Anterior cingulate cortex (tissue), 58 donors: ENCODE measurements at places on chromosomes 1 and 21.

DNA sequence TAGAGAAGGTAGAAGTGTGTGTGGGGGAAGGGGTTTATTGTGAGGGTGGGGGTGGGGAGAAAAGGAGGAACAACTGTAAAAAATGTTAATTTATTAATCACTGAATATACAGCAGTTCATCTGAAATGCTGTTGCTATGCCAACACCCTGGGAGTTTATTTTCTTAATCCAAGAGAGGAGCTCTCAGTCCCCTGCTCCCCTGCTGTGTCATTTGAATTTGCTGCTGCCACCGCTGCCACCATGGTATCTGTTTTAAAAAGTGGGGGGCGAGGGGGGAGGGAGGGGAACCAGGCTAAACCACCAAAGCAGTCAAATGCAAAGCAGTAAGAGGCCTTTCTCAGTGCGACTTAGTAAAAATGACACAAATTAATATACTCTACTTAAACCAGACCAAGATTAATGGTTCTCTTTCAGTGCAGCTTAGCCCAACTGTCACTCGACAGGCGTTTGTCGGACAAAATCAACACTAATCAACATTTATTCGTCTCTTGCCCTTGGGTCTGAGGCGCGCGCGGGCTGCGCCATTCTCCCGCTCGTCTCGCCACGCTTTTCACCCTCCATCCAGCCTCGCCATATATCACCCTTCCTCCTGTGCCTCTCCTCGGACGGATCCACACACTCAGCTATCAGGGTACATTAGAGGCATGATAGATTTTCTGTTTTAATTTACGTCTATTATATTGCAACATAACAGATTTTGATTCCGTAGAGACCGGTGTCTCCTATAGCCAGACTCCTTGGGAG, 76.2 kb downstream of the PBX1 start:
- DNase-seq = no peak

GRCh38 chr1:26409191-26409807, 1.3 kb upstream of the LIN28A start:
- DNase-seq = no peak

DNA sequence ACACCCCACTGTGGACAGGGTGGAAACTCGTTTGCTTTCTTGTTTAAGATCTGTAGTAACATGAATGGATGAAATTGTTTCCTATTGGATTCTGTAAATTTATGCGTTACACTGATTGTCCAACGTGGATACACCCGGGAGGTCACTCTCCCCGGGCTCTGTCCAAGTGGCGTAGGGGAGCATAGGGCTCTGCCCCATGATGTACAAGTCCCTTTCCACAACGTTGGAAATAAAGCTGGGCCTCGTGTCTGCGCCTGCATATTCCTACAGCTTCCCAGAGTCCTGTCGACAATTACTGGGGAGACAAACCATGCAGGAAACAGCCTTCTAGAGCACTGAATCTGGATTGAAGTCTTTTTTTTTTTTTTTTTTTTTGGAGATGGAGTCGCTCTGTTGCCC, 1.4 kb downstream of the RCC1 start:
- no peak for DNase-seq

- no peak for DNase-seq
Measured at GRCh38 chr1:236550961-236551851, 27.4 kb downstream of the LGALS8 start.

GRCh38 chr1:160646711-160647328, at the start of gene SLAMF1:
SLAMF1 (minus strand) TSS chr1:160647044; CDS start chr1:160646945, 99 bp downstream.
- no peak for DNase-seq

DNA sequence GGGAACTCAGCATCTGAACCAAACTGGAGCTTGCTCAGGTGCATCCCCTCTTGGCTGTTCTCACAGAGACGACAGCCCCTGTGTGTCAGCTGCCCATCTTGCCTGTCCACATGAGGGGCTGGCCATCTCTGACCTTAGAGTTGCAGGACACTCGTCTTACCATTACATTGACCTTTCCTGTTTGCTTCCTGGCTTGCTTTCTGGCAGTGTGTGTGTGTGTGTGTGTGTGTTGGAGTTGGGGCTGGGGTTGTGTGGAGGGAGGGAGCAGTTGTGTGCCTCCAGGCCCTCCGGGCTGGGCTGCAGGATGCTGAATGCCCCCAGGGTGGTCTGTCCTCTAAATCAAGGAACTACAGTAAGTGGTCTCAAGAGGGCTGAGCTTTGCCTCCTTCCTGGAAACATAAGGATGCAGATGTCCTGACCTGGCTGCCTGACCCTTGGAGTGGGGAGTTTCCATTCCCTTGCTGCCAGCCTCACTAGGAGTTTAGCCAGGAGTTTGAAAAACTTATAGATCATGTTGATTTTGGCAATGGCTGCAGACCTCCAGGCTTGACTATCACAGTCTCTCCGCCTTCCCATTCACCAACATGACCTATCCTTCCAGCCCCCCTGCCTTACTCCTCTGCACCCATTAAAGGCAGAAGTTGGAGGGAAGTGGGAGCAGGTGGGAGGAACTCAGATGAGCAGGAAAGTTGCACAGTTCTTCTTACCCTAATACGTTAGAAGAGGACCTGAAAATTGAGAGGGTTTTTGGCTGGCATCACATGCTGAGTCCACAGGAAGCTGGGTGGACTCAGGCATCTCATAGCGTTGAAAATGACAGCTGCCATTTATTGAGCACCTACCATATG, 19.0 kb downstream of the RASSF5 start:
- DNase-seq = no peak

- no peak for DNase-seq
Measured at GRCh38 chr1:194293851-194294405, 1107.5 kb upstream of the B3GALT2 start.

DNA sequence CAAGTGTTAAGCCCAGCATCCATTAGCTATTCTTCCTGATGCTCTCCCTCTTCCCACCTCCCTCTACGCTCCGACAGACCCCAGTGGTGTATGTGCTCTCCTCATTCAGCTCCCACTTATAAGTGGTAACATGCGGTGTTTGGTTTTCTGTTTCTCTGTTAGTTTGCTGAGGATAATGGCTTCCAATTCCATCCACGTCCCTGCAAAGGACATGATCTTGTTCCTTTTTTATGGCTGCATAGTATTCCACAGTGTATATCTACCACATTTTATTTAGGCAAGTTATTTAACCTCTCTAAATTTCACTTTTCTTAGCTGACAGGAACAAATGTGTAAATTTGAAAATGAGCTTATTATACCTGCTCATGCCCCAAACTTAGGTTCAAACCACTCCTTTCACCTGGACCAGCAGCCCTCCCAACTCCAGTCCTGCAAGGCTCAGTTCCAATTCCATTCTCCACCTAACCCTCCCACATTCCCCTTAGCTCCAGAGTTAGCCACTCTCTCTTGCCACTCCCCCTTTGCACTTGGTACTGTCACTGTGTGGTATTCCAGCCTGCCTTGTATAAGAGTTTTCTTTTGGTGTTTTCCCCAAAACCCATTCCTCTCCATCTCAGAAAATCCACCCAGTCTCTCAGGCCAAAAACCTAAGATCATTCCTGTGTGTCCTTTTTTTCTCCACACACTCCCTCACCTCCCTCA, 1.7 kb upstream of the PEF1 start:
- no peak for DNase-seq
